Smooth muscle cell of bladder (primary cell): ENCODE measurements at places on chromosomes 3 and 15. TPM values are rescaled to one million over a fixed set of nuclear protein-coding genes. Genes with fewer than 3 reads are reported as not detected.

Gene RLBP1
- total RNA-seq = not detected in 2 replicates

Gene ANKUB1
- total RNA-seq = not detected in 2 replicates

Gene SCN11A
- under 0.01 TPM in 2 replicates for total RNA-seq

Gene CFAP44
- 3.8 and 5.4 TPM in 2 replicates for total RNA-seq

Gene SCAMP5
- total RNA-seq = 1.6 and 3.0 TPM in 2 replicates

Gene BTBD1
- 75.2 and 82.6 TPM in 2 replicates for total RNA-seq

Gene RPS27L
- total RNA-seq = 523 and 675 TPM in 2 replicates

Gene IL5RA
- total RNA-seq = not detected in 2 replicates

Gene CFAP100
- not detected in 2 replicates for total RNA-seq

Gene GOLGA6D
- total RNA-seq = not detected in 2 replicates

Gene FANCD2OS
- total RNA-seq = not detected in 2 replicates

Gene PDZRN3
- 72.0 and 77.3 TPM in 2 replicates for total RNA-seq

Gene CCDC39
- not detected in 2 replicates for total RNA-seq

Gene ADPRH
- 1.7 TPM in 2 replicates for total RNA-seq

Gene ALS2CL
- 0.85 and 1.2 TPM in 2 replicates for total RNA-seq
